ENCODE measurements at places on chromosomes 4 and X.

DNA sequence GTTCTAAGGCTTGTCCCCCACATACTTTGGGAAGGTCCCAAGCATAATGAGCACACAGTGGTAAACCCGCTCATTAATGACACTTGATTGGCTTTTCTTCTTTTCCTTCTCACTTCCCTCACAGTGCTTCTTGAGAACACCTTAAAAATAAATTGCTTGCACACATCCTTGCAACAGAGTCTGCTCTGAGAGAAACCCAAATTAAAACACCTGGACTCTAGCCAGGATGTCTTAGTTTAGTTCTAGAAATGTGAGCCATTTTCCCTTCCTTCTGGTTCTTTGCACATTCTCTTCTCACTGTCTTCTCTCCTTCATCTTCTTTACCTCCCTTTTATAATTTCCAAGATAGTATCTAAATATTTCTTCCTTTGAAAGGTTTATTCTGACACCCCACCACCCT is 35.3 kb upstream of the COX7B2 start:
- DNase-seq: no peak

- DNase-seq: peak; percentile 19
Observed at GRCh38 chr4:142416711-142417275, 429.3 kb downstream of the INPP4B start.

DNA sequence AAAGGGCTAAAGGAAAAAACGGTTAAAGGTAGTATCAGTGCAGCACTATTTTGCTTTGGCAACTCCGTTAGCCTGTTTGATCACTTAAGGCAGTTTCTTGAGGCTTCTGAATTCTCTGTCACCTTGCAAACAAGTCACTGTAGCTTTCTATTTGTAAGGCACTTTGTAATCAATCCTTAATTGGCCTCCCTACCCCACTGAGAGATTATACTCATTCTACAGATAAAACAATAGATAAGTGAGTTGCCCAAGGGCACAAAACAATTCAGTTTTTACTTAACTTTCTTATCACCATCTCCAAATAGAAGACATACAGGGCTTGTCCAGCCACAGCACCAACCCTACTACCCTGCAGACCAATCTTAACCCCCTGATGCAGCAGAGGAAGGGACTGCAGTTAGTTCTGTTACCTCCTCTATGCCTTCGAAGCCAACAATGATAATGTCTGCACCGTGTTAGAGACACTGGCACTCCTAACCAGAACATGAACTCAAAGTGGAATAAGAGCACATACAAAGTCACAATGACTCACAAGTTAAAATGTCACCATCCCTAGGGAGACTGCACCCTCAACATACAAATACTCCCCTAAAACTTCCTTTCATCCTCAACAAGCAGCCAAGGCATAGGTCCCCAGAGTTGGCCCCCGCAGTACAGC is 1.7 kb downstream of the TMEM185A start:
- no peak for DNase-seq

DNA sequence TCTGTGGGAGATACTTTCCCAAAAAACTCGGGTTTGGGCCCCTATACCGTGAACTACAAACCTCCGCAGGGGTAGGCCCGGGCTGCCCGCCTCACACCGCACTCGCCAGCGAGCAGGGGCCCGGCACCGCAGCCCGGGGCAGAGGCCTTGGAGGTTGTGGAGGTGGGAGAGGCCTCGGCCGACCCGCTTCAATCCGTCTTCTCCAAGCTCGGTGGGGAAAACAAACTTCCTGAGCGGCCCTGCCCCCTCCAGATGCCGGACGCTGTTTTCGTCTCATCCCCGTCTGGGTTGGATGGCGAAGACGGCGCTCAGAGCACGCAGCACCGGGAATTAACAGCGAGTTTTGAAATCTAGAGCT is 442 bp upstream of the MCUB start:
- no peak for DNase-seq

DNA sequence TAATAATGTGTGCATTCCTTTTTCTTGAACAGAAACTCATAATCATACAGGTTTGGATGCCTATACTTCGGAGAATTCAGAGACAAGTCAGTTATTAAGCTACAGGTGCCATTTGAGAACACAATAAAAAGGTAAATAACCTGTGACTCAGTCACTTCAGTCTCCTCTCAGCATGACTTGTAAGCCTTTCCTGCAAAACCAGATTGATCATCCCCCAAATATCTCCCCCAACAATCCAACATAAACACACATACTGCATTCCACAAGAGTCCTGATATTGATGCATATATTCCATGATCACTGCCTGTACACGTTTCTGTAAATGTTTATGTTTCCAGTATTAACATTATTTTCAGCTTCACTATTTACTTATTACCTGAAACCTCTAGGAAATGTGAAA is 110.8 kb downstream of the PWWP3B start:
- no peak for DNase-seq

DNA sequence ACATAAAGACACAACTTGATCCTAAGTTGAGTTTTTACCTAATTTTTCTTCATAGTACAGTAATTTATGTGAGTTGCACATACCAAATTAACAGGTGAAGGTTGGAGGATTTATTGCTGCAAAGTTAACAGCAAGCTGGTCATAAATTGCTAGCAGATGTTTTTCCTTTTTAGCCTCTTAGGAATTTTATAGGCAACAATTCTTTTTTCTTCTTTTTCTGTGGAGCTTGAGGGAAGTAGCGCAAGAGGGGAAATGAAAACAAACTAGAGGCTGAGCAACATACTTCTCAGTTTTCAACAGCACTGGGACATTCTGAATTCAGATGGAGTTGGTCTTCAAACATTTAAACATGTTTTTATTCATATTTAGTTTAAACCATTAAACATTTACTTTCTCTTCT is 63.7 kb upstream of the TLR2 start:
- no peak for DNase-seq

DNA sequence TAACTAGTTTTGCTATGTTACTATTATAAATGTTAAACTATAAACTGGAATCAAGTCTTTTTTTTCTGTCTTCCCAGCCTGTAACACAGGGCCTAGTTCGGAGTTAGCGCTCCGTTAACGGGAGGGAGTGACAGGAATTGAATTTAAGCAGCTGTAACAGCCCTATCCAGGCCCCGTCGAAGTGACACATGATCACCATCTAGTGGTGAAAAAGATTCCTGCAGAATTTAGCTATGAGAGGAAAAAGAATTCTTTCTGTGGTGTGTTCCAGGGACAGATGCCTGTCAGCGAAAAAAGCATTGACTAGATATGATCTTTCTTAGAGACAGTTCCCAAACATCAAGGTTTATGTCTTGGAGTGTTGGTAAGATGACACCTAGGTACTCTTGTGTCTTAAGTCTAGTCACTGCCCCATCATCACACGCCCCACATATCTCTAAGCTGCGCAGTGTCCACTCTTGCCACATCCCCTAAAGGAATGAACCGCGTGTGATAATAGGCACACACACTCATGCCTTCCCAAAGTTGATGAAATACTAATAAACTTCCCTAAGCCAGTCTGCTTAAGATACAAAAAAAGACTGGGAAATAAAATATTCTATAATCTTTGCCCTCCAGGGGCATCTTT is 2.1 kb downstream of the GAB3 start:
- peak; percentile 60 for DNase-seq

- DNase-seq: no peak
Observed at GRCh38 chrX:67523932-67524331, 19.9 kb upstream of the AR start.

- no peak for DNase-seq
Observed at GRCh38 chr4:148017801-148018200, 285.9 kb downstream of the ARHGAP10 start.

DNA sequence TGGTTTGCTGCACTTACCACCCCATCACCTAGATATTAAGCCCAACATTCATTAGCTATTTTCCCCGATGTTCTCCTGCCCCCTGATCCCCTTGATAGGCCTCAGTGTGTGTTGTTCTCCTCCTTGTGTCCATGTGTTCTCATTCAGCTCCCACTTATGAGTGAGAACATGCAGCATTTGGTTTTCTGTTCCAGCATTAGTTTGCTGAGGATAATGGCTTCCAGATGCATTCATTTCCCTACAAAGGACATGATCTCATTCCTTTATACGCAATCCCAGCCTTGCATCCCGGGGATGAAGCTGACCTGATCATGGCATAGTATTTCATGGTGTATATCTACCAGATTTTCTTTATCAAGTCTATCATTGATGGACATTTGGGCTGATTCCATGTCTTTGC is 99.0 kb upstream of the DCAF12L2 start:
- no peak for DNase-seq

DNA sequence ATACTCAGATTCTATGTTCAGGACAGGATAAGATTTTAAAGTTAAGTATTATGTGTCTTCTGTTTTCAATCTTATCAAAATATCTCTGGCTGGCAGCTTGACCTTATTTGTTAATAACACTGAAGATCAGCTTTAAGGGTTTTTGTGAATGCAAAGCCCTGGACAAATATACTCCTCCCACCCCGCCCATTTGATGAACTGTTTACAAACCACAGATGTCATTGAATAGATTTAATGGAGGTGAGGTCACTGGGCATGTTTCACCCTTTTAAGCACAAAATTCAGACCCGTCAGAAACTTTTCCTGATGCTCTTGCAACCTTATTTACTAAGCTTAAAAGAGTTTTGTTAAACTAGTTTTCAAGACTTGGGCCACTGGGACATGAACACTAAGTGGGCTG is 10.1 kb upstream of the CXCL8 start:
- no peak for DNase-seq

DNA sequence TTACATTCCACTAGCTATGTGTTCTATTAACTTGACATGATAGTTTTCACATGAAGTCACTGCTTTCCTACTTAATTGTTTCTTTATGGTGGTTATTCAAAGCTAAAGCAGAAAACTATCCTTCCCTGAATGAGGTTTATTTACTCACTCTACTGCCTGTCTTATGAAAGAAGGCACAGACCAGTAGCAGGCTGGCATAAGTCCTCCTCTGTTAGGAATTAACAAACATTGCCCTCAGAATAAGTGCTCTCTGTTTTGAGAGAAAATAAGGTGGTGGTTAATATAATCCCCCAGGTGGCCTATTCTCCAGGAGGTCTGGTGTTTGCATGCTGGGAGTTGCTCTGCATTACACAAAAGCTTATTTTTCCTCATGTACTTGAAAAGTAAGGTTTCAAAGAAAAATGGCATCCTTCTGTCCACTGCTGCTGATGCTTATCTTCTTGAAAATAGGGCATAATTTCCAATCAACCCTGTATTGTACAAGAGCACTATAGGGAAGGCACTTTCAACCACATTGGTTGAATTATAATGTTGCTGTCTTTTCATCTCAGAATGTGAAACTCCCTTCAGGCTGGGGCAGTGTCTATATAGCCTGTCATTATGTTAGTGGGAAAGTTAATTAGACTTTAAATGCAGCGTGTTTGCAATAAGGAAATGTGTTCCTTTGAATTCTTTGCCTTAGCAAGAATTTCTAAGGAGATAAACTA is 119.7 kb upstream of the TBC1D9 start:
- DNase-seq: no peak

- DNase-seq: peak; percentile 77
Observed at GRCh38 chr4:76984127-76984526, 34.6 kb downstream of the SEPTIN11 start.

GRCh38 chr4:98482503-98482846 is 175.9 kb downstream of the TSPAN5 start:
- DNase-seq: no peak

DNA sequence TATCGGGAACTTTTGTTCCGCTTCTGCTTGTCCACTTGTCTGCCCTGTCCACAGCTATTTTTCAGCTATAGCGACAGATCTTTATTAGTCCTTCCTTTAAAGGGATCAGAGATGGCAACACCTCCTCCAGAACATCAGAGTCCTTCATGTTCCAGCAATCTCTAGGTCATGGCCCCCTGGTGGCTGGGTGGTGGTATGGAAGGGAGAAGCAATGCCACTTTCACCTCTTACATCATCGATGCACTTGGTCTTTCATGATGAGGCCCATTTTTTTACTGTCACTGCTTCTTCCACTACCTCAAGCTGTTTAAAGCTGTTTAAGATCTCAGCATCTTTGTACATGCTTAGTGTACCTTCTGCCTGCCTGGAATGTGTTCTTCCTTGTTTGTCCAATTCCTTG is 106.7 kb downstream of the ARHGAP6 start:
- peak; percentile 49 for DNase-seq

DNA sequence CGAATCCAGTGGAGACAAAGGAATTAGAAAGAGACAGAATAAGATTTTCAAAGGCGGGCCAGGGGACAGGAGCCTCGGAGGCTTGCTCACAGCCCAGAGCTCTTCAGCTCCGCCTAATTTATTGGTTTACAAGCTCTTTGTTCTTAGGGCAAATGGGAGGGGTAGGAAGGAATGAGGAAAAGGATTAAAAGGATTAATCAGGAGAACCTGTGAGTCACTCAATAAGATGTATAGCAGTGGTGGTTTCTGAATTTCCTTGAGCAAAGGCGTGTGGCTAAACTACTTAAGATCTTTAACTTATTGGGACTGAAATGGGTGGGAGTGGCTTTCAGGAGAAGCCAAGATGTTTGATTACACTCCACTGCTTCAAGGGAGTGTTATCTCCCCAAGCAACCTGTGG is 456.0 kb upstream of the SPANXN1 start:
- no peak for DNase-seq

DNA sequence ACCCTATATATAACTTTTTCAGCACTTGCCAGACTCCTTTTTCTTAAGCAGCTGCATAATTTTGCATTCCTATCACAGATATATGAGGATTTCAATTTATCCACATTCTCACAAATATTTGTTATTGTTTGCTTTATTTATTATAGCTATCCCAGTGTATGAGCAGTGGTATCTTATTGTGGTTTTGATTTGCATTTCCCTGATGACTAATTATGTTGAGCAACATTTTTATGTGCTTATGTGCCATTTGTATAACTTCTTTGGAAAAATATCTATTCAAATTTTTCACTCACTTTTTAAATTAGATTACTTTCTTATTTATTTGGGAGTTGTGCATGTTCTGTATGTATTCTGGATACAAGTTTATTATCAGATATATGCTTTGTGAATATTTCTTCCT is 361.9 kb downstream of the KCTD8 start:
- no peak for DNase-seq

- no peak for DNase-seq
Observed at GRCh38 chrX:70476166-70476933, 31.7 kb downstream of the DLG3 start.

All from GM12865 (cell line).